ENCODE measurements at places on chromosomes 3 and 15. TPM values are rescaled to one million over a fixed set of nuclear protein-coding genes. Genes with fewer than 3 reads are reported as not detected.

DNA sequence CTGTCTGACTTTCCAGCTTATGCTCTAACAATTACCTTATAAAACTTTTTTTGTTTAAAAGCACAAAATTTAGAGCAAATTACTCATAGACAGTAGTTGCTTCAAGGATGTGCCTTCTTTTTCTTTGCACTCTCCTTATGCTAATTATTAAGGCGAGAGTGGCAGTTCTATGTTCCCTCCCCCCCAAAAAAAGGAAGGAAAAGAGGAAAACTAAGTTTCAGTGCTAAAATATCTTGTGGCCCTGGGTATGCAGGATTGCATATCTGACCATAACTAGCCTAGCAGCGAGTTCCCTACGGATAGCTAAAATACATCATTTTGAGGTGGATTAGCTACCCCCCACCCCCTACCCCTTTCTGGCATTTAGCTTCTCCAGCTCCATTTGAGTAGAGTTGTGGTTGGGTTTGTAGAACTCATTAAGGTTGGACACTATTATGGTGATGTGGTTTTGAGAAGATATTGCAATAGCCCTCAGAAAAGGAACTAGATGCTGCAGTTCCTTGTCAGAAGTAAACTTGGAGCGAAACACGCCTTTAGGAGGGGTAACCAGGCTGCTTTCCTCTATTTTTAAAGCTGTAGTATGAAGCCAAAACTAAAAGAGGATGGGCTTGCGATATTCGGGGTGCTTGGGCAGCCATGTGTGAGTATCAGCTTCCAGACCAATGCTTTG lies 174.6 kb downstream of the AKAP13 start:
- H3K36me3 ChIP-seq: peaks cover 9% of the 10 kb centered on the region
- no peak overlapping the region for H3K4me3 ChIP-seq
- DNase-seq: no peak

GRCh38 chr15:63019511-63020109 lies 22.9 kb upstream of the TPM1 start:
- no peak overlapping the region for H3K27ac ChIP-seq
- no peak overlapping the region for H3K4me3 ChIP-seq
- no peak for DNase-seq
- H3K4me1 ChIP-seq: peaks cover 2% of the 10 kb centered on the region

DNA sequence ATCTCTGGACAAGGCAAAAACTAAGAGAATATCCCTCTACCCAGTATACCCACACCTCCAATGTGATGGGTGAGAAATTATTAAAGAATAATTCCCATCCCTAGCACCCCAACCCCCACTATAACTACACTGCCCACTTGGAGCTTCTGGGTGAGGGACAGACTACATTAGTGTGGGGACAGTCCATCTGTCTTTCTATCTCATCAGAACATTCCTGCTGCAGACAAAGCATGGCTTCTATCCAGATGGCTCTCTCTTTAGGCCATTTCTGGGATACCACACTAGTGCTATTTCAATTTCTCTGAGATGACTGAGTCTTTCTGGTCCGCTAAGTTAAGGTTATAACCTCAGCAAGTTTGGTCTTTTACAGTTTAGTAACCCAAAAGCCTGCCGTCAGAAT lies 6.6 kb downstream of the CSNK1G1 start:
- no peak overlapping the region for H3K4me3 ChIP-seq
- no peak for DNase-seq
- no peaks in the 10 kb centered on the region for H3K4me1 ChIP-seq

DNA sequence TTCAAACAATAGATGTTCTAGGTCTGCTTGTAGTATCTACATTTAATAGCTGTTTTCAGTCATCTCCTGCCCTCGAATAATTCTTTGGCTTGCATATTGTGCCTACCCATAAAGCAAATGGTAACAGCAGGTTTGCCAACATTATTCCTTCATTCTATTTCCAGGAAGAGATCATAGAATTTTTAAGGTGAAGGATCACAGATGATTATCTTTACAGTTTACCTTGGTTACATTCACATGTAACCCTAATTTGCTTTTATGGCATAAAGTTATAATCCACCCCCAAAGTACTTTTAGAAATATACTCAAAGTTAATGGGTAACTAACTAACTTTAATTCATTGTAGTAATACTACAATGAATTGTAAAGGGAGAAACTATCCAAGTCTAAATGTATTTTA lies 315.5 kb downstream of the NSUN3 start:
- H3K4me1 ChIP-seq: no peaks in the 10 kb centered on the region
- H3K4me3 ChIP-seq: no peak overlapping the region
- no peaks in the 10 kb centered on the region for H3K27me3 ChIP-seq
- no peak overlapping the region for H3K27ac ChIP-seq
- no peaks in the 10 kb centered on the region for H3K36me3 ChIP-seq

TMEM202 gene
- total RNA-seq: not detected

- DNase-seq: no peak
- H3K27me3 ChIP-seq: no peaks in the 10 kb centered on the region
- H3K36me3 ChIP-seq: peaks cover 73% of the 10 kb centered on the region
- no peak overlapping the region for H3K27ac ChIP-seq
- H3K4me1 ChIP-seq: peaks cover 7% of the 10 kb centered on the region
Measured at GRCh38 chr3:66406831-66407610, 93.8 kb downstream of the LRIG1 start.

DNA sequence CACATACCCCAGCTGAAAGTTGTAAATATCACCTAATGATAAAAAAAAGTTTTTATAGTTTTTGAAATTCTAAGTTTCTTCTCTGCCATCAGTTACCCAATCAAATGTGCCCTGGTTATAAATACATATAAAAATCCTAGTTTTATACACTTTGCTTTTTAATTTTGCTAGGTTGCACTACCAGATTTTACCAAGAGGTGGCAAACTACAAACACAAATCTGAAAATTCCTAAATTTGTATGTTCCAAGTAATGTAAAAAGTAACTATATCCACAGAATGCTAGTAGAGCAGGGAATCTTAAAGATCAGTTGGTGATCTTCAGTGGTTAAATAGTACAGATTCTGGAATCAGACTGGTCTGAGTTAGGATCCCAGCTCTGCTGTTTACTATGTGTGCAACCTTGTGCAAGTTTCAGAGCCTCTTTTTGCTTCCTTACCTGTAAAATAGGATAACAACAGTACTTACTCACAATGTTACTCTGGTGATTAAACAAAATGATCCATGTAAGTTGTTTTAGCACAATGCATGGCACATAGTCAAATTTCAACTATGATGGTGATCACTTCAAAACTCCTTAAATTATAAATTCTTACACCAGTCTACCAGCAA lies 11.0 kb downstream of the TRPM7 start:
- H3K4me1 ChIP-seq: no peaks in the 10 kb centered on the region
- no peak overlapping the region for H3K27ac ChIP-seq
- no peaks in the 10 kb centered on the region for H3K27me3 ChIP-seq

- H3K4me3 ChIP-seq: no peak overlapping the region
- peaks cover 3% of the 10 kb centered on the region for H3K4me1 ChIP-seq
- H3K36me3 ChIP-seq: no peaks in the 10 kb centered on the region
- DNase-seq: no peak
Measured at GRCh38 chr3:31836131-31837075, 144.7 kb downstream of the OSBPL10 start.

DNA sequence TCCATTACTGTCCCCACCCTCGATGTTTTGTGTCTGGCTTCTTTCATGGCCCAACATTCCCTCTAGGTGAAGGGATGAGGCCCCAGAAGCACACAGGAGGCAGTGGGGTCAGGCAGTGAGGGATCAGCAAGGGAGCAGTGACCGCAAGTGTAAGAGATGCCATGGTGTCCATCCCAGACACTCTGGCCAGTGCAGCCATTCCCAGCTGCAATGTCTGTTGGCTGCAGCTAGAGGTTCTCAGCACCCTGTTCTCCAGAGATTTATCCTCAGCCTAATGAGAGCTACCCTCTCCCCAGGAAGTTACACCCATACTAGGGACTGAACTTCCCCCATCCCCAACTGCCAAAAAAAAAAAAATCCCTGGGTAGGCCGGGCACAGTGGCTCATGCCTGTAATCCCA lies 40.2 kb downstream of the TRANK1 start:
- no peaks in the 10 kb centered on the region for H3K4me1 ChIP-seq
- H3K4me3 ChIP-seq: no peak overlapping the region
- DNase-seq: peak; percentile 44
- H3K36me3 ChIP-seq: no peaks in the 10 kb centered on the region
- H3K27me3 ChIP-seq: no peaks in the 10 kb centered on the region
- no peak overlapping the region for H3K27ac ChIP-seq

DNA sequence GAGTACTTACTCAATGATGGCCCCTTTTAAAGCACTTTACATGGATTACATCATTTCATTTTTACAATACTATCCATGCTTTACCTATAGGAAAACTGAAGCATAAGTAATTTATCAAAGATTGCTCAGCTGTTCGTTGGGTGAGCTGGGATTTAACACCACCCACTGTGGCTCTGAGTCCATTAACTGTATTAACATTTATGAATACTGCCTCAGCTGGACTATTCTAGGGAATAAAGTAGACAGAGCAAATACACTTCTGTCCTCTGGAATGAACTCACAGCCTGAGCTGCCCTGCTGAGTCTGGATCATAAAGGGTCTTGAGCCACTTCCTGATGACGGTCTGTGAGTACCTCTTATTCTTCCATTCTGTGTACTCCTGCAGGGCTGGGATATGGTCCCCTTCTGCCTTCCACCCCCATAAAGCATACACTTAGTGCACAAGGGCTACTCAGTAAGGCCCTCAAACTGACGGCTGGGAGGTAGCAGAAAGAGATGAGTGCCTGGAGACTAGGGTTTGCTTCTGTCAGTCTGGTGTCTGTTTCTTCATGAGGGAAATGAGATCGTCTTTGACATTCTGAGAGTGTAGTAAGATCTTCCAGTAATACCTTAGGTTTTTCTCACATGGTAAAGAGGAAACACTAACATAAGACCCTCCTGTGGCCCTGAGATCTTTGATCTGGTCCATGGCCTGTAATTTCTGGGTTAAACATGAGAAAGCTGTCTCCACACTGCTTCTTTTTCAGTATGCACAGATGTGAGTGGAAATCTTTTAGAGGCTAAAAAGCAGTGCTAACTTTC lies 12.6 kb upstream of the ST6GAL1 start:
- no peaks in the 10 kb centered on the region for H3K27me3 ChIP-seq
- no peaks in the 10 kb centered on the region for H3K4me1 ChIP-seq
- no peak for DNase-seq
- no peaks in the 10 kb centered on the region for H3K36me3 ChIP-seq
- H3K4me3 ChIP-seq: no peak overlapping the region

GRCh38 chr3:155382396-155383042 lies 89.0 kb upstream of the STRIT1 start:
- peak; percentile 72 for DNase-seq
- H3K27ac ChIP-seq: no peak overlapping the region
- no peaks in the 10 kb centered on the region for H3K27me3 ChIP-seq
- no peak overlapping the region for H3K4me3 ChIP-seq
- no peaks in the 10 kb centered on the region for H3K4me1 ChIP-seq
- no peaks in the 10 kb centered on the region for H3K36me3 ChIP-seq

- no peak for DNase-seq
- no peak overlapping the region for H3K4me3 ChIP-seq
- peaks cover 2% of the 10 kb centered on the region for H3K27me3 ChIP-seq
- no peaks in the 10 kb centered on the region for H3K36me3 ChIP-seq
Measured at GRCh38 chr15:89756897-89757296, 5.8 kb upstream of the MESP1 start.

DPPA2 gene
- total RNA-seq: 12.6 TPM

- H3K4me3 ChIP-seq: no peak overlapping the region
- H3K27me3 ChIP-seq: no peaks in the 10 kb centered on the region
- no peaks in the 10 kb centered on the region for H3K4me1 ChIP-seq
- no peaks in the 10 kb centered on the region for H3K36me3 ChIP-seq
- H3K27ac ChIP-seq: no peak overlapping the region
Measured at GRCh38 chr15:50813865-50814264, 48.4 kb upstream of the SPPL2A start.

MUSTN1 gene
- 0.84 TPM for total RNA-seq

DNA sequence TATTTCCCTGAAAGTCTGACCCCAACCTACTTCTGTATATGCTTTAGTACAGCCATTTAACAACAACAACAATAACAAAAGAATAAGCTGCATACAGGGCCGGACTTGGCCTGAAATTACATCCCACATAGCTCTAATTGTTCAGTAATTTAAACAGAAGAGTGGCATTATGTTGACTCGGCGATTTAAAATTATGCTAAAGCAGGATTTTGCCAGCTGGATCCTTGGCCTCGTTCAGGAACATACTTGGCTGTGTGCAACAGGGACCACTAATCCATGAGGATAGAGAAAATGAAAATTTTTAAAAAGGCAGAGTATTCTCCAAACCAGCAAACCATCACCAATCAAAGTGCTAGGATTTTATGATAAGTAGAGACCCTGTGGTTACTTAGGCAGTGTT lies 433.1 kb upstream of the RBMS3 start:
- H3K27ac ChIP-seq: no peak overlapping the region
- H3K4me1 ChIP-seq: peaks cover 4% of the 10 kb centered on the region
- no peaks in the 10 kb centered on the region for H3K36me3 ChIP-seq

MYZAP gene
- 0.94 TPM for total RNA-seq

CFAP20DC gene
- total RNA-seq: 2.8 TPM

DNA sequence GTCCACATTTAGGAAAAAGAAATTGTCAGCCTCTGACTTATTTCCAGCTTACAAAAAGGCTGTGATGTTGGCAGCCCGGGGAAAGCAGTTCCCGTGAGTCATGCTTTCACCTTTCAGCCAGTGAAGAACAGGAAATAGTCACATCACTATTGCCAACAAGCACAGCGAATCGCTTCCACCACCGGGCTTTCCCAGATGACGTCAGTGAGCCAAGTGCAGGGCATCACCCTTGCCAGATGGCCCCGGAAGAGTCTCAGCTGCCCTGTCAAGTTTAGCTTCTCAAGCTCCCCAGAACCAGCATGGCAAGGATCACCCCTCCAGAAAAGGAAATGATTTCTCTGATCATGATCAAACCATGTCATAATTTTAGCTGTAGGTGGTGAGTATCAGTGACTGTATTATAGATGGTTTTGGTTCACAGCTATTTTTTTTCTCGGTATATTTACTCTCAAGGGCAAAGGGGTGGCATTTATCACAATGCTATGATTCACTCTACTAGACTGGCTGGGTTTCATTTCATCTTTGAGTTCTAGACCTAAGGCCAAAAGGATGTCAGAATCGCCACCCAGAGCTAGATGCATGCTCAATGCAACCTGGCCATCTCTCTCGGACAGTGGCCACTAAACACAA lies 32.9 kb downstream of the B3GNT5 start:
- H3K36me3 ChIP-seq: no peaks in the 10 kb centered on the region
- H3K27ac ChIP-seq: no peak overlapping the region
- H3K27me3 ChIP-seq: no peaks in the 10 kb centered on the region
- no peaks in the 10 kb centered on the region for H3K4me1 ChIP-seq
- H3K4me3 ChIP-seq: no peak overlapping the region

GRCh38 chr3:197811343-197811742 lies 20.3 kb downstream of the LRCH3 start:
- H3K4me3 ChIP-seq: no peak overlapping the region
- DNase-seq: no peak
- H3K36me3 ChIP-seq: no peaks in the 10 kb centered on the region
- no peaks in the 10 kb centered on the region for H3K27me3 ChIP-seq
- H3K27ac ChIP-seq: no peak overlapping the region
